ENCODE measurements at places on chromosomes 5 and 9.
A peak's percentile ranks its signal among the peaks of the same experiment; 100 is the strongest.

GRCh38 chr9:134243778-134244467 lies 79.6 kb upstream of the RNU6ATAC start:
- no peak for DNase-seq

- DNase-seq: no peak
These were observed 112.3 kb upstream of the WWC1 start for GRCh38 chr5:168179192-168179593.

DNA sequence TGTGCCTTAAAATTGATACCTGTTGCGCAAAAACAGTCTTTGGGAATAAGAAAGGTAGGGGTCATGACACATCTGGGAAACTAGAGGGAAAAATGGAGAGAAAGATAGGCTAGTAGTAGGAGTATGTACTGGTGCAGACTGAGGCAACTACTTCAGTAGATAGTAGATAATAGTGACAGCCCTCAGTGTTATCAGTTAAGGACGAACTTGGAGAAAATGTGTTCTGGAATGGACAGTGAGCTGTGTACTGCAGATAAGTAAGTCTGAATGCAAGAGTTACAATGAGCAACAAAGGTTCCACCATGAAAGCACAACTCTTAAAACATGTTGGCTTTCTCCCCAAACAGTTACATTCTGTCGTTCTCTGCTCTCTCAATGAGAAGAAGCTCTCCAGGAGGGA lies 6.5 kb upstream of the INSL6 start:
- DNase-seq: no peak

DNA sequence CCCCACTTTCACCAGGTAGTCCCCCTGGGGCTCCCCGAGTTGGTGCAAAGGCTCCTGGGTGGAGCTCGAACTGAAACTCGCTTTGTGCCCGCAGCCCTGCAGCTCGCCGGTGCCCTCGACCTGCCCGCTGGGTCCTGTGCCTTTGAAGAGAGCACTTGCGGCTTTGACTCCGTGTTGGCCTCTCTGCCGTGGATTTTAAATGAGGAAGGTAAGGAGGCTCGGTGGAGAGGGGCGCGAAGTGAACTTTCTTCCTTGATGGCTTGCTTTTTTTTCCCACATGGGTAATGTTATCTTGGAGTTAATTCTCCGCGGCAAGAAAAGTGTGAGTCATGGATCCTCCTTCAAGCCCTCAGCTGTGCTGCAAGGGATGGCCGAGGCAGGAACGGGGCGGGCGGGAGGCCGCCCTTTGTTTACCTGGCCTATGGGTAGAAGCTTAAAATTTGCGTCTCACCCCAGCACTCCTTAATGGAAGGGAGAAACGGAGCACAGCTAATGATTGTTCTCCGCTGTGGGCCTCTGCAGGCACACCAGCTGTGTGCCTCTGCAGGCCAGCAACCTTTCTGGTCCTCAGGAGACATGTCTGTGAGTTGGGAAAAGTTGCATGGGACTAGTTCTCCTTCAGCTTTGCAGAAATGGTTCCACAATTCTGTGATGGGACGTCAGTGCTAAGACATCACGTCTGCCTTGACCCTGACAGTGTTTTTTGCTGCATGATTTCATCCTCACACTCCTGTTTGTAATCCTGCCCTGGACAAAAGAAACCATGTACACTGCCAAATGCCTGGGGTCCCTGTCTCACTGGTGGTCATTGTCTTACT lies 1.1 kb downstream of the MAMDC2 start:
- DNase-seq: peak; percentile 62

DNA sequence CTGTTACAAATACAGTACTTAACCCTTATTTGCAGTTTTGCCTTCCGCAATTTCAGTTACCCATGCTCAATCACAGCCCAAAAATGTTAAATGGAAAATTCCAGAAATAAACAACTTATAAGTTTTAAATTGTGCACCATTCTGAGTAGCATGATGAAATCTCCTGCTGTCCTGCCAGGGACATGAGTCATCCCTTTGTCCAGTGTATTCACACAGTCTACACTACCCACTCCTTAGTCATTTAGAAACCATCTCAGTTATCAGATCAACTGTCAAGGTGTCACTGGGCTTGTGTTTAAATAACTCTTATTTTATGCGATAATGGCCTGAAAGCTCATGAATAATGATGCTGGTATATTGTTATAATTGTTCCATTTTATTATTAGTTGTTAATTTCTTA lies 95.8 kb downstream of the PLCXD3 start:
- no peak for DNase-seq

DNA sequence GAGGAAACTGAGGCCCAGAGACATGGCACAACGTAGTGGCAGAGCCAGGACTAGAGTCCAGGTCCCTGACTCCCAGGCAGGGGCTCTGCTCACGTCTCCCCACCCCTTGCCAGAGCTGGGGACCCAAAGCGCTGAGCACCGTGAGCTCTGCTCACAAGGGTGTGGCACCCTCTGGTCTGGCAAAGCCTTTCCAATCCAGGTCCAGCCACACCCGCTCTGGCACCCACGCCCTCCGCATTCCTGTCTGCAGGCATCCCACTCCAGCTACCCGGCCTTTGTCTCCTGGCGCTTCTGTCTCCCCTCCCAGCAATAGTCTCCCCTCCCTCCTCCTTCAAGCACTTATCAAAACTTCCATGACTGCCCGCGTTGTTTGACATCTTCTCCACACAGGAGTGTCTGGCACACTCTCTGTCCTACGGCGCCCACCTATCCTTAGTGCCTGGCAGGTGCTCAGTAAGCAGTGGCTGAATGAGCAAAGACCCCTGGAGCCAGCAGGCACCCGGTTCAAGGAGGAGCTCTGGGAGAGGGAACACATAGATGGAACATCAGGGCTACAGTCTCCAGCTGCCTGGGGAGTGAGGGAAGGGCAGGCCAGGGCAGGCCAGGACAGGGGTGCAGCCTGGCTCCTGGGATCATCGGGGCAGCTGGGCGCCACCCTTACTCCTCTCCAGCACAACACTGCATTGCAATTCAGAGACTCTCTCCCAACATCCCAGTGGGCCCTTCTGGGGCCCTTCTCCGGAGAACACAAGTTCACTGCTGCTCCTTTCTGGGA lies 12.0 kb downstream of the HIGD2A start:
- DNase-seq: no peak

DNA sequence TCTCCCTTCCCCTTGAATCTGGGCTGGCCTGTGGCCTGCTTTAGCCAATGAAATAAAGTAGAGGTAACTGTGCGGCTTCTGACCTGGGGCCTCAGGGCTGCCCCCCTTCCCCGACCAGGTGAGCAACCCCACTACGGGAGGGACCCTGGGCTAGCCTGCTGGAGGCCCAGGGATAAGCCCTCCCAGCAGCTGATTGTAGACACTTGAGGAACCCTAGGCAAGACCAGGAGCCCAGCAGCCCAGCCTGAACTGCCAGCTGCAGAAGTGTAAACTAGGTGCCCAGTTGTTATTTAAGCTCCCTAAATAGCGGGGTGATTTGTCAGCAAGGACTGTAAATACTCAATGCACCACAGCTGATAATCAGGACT lies 41.3 kb downstream of the RAPGEF1 start:
- no peak for DNase-seq

GRCh38 chr5:16788957-16789356 lies 147.1 kb downstream of the MYO10 start:
- no peak for DNase-seq

- DNase-seq: no peak
These were observed 75.8 kb upstream of the PCSK5 start for GRCh38 chr9:75814667-75815066.

DNA sequence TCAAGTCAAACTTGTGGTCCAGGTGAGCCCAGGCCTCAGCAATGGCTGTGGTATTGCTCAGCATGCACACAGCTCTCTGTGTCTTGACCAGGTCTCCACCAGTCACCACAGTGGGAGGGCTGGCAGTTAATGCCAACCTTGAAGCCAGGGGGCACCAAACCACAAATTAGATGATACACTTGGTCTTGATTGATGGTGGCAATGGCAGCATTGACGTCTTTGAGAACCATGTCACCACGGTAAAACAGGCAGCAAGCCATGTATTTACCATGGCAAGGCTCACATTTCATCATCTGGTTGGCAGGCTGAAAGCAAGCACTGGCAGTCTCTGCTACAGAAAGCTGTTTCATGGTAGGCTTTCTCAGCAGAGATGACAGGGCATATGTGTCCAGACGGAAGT lies 40.0 kb downstream of the NIM1K start:
- no peak for DNase-seq

DNA sequence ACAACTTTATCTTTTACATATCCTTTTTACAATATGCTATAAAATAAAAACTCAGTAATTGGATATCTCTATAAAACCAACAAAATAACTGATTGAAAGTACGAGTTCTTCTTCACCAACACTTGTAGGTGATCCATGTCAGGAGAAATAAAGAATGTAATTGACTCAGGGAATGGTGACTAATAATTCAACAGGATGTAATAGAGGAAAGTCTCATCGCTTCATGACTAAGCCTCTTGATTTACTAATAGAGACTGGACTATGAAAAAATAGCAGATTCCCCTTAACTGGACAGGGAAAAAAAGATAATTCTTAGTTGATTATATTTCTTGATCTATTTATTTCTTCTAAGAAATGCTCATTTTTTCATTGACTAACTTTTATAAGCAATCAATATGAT lies 507.7 kb upstream of the PTGER4 start:
- DNase-seq: no peak

- no peak for DNase-seq
These were observed 186.1 kb downstream of the SMC2 start for GRCh38 chr9:104280178-104280560.

DNA sequence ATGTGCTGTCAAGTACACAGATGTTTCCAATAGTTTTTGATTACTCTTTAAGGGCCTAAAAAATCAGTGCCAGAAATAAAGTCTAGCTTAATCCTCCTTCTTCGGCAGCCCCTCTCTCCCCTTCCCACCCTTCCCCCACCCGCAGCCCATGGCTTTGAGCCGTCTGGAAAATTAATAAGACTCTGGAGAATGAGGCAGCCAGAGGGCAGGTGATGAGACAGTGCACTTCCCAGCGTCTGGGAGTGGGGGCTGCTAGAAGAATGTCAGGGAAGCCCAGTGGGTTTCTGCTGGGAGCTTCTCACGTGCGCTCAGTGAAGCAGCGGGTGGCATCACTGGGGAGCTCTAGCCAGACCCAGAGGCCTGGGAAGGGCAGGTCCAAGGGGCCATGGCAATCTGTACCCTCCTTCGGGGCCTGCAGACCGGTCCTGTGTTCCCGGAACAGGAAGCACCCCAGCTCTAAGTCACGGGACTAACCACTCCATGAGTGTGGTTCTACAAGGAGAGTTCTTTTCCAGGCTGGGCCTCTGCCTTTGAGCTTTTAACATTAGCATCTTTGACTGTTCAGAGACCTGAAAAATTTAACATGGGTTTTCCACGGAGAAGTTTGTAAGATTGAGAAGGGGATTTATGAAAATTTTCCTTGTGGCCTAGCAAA lies 164.8 kb upstream of the OTULINL start:
- peak; percentile 29 for DNase-seq

- no peak for DNase-seq
These were observed 1051.3 kb upstream of the DMAC1 start for GRCh38 chr9:8850914-8851313.

GRCh38 chr9:113375057-113376023 lies 1.4 kb downstream of the HDHD3 start:
- DNase-seq: no peak

DNA sequence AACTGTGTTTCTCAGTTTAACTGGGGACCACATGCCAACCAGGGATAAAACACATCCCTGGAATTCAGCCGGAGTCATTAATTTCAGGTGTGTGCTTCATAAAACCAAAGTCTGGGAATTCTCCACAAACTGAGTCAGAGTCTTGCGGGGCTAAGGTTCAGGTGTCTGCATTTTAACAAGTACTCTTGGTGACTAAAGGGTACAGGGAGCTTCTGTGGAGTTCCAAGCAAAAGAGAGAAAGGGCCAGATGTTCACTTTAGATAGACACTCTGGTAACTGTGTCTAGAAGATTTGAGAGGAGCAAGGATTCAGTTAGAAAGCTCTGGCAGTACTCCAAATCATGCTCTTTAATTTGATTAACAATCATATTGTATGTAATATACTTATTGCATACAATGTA lies 4.0 kb downstream of the NADK2 start:
- no peak for DNase-seq

- no peak for DNase-seq
These were observed 21.1 kb upstream of the TERT start for GRCh38 chr5:1315709-1316587.

DNA sequence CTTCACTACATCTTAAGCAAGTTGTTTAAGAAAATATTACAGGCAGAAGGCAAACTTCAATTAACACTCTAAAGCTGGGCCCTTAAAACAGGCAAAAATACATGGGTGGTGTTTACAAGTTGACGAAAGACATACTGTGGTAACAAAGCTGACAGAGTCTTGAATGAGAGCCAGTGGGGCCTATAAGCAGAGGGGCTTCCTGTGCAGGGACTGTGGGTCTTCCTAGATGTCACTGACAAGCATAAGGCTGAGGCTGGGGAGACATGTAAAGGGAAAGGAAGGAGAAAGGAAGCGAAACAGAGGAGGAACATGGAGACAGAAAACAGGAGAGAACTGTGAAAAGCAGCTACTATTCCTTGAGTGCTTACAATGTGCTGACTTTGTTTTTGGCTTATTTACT lies 308.0 kb upstream of the RPS23 start:
- no peak for DNase-seq

DNA sequence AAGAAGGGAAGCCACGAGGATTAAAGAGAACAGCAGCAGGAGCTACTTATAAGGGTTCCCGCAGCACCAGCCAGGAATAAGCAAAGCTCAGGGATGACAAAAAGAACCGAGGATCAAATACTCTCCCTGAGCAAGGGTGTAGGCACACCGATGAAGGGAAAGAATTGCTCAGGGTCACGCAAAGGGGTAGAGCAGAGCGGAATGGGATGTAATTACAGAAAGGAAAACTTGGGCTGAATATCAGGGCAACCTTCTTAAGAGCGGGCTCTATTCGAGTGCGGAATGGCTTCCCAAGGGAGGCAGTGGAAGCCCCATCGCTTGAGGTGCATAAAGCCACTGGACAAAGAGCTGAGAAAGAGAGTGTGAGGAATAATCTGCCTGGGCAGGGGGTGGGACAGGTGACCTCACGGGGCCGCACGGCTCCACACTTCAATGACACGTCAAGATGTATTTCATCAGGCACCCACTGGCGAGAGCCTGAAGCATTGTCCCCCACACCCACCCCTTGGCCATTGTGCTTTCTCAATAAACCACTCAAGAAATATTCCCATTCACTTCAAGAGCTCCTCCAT lies 162.2 kb downstream of the EBF1 start:
- peak; percentile 66 for DNase-seq

GRCh38 chr5:151463137-151464029 lies 16.0 kb downstream of the SLC36A1 start:
- DNase-seq: no peak

GRCh38 chr5:108371263-108371662 lies 10.6 kb downstream of the FBXL17 start:
- DNase-seq: no peak

GRCh38 chr5:59856358-59856757 lies 37.2 kb downstream of the PDE4D start:
- DNase-seq: no peak

GRCh38 chr5:16980983-16981382 lies 44.9 kb upstream of the MYO10 start:
- no peak for DNase-seq

DNA sequence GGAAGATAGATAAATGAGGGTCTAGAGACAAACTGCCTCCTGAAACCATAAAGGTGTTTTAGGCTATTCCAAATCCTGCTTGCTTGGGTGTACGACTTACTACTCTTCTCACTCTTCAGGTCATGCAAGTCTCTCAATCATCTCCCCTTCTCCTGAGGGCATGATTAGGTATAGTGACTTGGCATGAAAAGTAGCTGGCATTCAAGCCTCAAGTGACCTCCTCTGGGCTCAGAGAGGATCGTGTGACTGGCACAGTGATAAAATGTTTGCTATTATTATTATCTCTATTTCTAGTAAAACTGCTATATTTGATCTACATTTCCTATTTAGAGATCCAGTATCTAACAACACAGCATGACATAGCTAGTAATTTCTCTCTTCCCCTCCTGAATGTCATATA lies 494.8 kb downstream of the SPOCK1 start:
- DNase-seq: no peak

All from retina (tissue), 1 donor.